NCI-H2081 (cell line): ENCODE measurements at places on chromosomes 2 and 18.

- no peak for DNase-seq
Measured at GRCh38 chr2:24973812-24974211, 2.1 kb upstream of the DNAJC27 start.

GRCh38 chr18:37574113-37574512 lies 8.5 kb upstream of the CELF4 start:
- DNase-seq, result peak; percentile 16

GRCh38 chr2:159553727-159554126 lies 62.6 kb downstream of the BAZ2B start:
- DNase-seq, result no peak

DNA sequence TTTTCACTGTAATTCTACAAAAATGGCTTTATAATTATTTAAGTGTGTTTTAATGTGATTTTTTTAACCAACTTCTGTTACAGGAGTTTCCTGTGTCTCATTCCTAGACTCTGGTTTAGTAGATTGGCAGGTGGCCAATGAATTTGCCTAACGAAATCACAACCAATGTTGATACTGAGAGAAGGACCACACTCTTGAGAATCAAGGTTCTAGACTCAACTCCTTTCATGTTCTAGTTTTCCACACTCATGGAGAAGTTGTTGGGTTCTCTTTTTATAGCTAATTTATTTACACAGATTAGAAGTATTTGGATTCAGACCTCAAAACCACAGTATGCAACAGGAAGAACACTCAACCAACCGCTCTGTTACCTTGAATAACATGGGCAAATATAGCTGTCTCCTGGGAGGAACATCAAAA lies 22.6 kb upstream of the USP34 start:
- DNase-seq, result no peak

GRCh38 chr2:53170466-53170865 lies 597.1 kb upstream of the CHAC2 start:
- no peak for DNase-seq

GRCh38 chr2:62184512-62185230 lies 11.2 kb upstream of the B3GNT2 start:
- DNase-seq, result no peak

GRCh38 chr18:13434854-13435253 lies 216.3 kb downstream of the LDLRAD4 start:
- no peak for DNase-seq

GRCh38 chr2:150485114-150485870 lies 2.2 kb downstream of the RND3 start:
- DNase-seq, result peak; percentile 59

DNA sequence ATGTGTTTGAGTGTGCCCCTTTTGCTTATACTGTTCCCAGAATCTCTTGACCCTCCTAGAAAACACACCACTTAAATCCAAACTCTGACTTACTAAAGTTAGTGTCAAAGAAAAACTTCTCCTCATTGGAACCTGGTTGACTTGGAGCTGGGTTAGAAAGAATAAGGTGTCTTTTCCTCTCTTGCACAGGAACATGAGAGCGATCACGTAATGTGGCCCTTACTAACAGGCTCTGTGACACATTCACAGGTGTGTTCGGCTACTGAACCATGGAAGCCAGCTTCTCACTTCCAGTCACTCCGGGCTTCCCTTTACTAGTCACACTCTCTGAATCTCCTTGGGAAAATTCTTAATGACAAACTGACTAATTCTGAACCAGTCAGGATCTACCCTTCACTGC lies 5.4 kb upstream of the POU3F3 start:
- no peak for DNase-seq

DNA sequence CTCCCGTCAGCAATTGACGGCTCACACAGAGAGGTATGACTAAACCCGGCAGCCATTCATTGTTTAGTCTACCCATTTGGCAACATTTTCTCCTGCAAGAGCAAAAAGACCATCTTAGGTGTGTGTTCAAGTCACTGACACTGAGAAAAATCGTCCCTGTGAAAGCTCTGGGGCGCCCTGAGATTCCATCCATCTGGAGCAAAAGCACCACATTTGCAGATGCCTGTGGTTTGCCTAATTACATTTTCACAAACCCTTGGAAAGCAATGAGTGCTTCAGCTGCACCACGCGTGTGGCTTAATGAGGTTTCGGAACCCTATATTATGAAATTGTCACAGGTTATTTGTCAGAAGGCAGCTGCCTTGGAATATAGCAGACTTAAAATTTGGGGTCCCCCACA lies 110.7 kb upstream of the PTPRM start:
- DNase-seq, result no peak

DNA sequence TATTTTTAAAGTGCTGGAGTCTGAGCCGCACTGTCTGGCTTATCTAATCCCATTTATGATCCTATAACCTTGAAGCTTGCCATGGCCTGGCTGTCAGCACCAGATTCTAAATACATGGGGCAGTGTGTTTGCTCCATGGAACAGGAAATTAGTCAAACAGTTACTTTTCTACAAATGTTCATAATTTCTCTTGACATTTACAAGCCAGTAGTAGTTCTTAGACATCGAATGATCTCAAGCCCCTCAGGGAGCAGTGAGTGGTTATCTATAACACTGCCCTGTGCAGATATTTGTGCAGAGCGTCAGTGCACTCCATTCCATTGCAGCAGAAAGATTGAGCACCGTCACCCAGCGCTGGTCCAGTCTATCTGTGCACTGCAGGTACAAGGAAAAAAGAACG lies 205.2 kb downstream of the AGPS start:
- DNase-seq, result no peak

DNA sequence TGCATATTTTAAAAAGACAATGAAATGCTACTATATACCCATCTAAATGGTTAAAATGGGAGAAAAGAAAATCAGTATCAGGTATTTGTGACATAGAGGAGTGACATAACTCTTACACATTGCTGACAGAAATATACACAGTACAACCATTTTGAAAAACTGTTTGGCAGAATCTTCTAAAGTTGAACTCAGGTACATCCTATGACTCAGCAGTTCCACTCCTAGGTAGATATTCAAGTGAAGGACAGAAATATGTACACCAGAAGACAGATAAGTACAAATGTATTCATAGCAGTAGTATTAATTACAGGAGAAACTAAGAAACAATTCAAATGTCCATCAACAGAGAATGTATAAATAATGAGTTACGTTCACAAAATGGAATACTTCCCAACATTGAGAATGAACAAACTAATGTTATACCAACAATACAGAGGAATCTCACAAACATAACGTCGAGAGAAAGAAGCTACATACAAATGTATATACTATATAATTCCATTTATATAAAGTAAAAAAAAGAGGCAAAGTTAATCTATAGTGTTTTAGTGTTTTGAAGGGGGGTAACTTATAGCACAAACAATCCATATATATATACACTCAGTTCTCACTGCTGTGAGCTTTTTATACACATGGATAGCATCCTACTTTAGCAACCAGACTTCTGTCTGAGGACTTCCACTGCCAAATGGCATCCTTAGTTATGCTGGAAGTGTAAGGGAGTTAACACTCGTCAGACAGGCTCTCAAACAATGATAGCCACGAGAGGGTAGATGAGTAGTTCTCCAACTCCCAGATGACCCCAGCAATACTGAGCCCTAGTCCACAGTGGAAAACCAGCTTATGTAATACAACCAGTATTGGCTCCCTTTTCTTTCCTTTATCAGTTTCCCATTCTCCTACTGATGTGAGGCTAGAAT lies 172.5 kb downstream of the NBAS start:
- DNase-seq, result no peak

DNA sequence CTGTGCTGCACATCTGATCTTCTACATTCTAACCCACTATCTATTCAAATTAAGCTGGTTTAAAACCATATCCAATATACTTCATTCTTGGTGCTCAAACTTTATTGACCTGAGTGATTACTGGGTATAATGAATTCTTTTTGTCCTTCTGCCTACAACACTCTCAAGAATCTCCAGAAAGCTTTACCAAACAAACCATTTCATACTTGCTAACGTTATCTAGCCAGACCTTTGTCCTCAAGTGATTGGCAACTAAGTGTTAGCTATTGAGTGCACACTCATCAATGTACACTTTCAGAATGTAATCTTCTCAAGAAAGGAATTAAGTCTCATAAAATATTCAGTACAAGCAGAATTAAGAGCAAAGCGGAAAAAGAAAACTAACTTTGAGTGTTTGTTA lies 1.4 kb downstream of the SUCLG1 start:
- DNase-seq, result no peak

DNA sequence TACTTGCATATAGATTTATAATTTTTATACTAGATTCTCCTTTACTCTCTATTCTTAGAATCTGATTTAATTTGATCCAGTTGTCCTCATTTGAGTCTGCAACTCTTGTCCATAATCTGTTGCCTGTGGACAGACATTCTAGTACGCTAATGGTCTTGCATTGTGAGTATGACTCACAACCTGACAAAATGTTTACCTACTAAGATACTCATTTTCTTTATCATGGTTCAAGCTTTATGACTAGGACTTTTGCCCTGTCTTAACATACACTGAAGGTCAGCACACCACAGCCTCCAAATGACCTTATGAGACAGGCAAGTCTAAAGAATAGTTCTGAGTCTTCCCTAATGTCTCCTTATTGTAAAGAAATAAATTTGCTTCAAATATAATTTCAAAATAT lies 142.3 kb upstream of the CDH7 start:
- no peak for DNase-seq

DNA sequence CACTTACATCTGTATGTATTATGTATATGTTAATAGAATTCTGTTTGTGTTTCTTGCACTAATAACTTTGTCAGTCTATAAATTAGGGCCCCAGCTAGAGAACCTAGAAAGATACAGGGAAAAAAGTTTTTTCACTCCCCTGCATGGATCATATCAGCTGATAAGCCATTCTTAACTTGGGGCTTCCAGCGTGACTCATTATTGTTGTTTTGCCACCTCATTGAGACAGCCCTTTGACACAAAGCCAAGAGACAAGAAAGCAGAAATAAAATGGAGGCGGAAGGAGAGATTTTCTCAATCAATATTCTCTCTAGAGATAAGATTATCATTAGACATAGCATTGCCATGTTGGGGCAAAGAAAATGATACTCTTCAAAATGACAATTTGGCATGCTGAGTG lies 93.4 kb downstream of the AKAIN1 start:
- DNase-seq, result no peak

- no peak for DNase-seq
Measured at GRCh38 chr2:203498161-203498560, 36.9 kb downstream of the RAPH1 start.

DNA sequence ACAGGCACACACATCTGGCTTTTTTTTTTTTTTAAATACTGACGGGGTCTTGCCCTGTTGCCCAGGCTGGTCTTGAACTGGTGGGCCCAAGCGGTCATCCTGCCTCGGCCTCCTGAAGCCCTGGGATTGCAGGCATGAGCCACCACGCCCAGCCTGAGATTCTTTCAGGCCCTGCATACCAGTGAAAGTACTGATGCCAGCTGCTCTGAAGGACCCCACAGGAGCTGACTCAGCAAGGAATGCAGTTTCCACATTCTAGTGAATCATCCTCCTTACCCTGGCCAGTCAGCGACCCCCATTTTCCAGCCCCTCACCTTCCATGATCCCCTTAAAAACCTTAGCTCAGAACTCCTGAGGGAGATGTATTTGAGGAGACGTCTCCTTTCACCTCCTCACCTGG lies 5.8 kb upstream of the DTYMK start:
- DNase-seq, result no peak

DNA sequence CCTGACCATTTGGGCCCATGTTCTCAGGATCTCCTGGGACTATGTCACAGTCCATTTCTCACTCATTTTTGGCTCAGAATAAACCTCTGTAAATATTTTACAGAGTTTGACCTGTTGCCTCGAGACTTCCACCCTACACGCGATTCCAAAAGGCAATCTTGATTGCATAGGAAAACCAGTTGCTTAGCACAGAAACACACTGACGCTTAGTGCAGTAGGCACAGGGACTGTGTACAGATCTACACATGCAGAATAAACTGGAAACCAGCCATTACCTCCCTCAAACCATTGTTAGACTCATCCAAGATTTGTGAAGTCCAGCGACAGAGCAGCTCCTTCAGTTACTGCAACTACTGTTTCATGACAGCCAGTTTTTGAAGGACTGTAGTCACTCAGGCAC lies 73.0 kb downstream of the NCKAP5 start:
- DNase-seq, result no peak

DNA sequence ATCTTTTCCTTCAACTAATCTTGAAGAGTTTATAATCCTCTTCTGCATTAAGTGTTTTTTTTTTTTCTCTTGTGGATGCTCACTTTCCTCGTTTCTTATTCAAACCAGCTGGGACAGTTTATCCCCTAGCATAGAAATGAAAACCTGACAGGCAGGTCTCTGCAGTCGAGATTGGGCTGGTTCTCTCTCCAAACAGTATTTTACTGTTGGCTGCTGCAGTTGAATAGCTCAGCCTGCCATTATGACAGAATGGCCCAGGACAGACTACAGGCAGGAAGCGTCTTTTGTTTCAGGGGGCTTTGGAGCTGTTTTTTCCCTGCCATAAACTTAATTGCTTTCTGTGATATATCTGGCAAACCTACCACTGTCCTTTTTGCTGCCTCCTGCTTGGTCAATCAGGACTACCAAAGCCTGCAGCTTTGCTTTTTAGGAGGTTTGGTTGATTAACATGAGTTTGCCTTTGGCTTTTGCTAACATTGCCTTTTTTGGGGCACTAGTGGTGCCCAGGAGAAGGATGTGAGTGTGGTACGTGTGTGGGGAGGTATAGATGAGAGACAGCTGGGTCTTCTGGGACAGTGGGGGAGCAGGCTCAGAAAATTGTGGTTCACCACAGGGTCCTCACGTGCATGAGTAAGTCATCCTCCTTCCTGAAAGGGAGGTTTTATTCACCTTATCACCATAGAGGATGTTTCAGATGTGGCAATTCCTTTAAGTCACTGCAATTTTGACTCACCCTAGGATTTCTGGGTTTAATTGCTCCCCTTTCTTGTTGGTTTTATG lies 128.7 kb downstream of the LYPD6B start:
- DNase-seq, result no peak

DNA sequence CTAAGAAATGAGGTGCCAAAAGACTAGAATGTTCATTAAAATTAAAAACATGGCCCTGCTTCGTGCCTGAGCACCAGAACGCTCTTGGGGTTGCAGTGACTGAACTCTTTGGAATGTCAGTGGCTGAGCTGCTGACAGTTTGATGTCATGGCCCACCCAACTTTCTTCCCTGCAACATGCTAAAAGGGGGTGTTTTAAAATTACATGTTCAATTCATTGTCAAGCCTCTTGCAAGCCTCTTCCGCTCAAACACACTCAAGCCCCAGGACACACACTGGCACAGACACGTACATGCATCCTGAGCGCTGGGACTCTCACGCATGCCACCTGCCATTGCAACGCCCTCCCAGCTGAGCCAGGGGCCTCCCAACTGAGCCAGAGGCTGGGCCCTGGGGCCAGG lies 12.6 kb downstream of the RUFY4 start:
- no peak for DNase-seq

GRCh38 chr18:59861009-59861408 lies 38.8 kb upstream of the PMAIP1 start:
- no peak for DNase-seq

- DNase-seq, result no peak
Measured at GRCh38 chr2:25420820-25421237, 79.1 kb upstream of the DNMT3A start.

- no peak for DNase-seq
Measured at GRCh38 chr2:236871500-236872001, 214.1 kb upstream of the COPS8 start.
